NCI-H1105 treated with DMSO at 0.1 percent for 48 hours (cell line): ENCODE measurements at places on chromosomes 3 and 15.

DNA sequence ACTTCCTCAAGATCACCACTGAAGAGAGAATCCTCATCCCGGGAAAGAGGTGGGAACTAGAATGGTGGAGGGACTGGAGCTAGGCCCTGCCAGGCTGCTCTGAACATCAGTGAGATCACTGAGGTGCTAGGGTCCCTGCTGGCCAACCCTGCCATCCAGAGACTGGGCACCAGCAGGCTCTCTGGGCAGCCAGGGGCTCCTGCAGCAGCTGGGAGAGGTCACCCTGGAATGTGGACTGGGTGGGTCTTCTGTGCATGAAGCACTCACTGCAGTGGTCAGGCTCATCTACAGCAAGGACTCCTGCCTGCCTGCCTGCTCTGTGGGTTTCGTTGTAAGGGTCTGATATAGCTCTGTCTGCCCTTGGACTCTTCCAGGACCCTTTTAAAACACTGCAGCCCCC lies 24.9 kb downstream of the ALS2CL start:
- no peak for DNase-seq

GRCh38 chr3:127180859-127181258 lies 12.1 kb upstream of the PRR23E start:
- no peak for DNase-seq

DNA sequence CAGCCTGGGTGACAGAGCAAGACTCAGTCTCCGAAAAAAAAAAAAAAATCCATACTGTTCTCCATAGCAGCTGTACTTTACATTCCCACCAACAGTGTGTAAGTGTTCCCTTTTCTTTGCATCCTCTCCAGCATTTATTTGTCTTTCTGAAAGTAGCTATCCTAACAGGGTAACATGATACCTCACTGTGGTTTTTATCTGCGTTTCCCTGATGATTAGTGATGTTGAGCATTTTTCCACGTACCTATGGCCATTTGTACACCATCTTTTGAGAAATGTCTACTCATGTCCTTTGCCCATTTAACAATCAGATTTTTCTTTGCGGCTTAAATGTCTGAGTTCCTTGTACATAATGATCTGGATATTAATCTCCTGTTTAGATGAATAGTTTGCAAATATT lies 119.3 kb downstream of the RFX7 start:
- DNase-seq: no peak

DNA sequence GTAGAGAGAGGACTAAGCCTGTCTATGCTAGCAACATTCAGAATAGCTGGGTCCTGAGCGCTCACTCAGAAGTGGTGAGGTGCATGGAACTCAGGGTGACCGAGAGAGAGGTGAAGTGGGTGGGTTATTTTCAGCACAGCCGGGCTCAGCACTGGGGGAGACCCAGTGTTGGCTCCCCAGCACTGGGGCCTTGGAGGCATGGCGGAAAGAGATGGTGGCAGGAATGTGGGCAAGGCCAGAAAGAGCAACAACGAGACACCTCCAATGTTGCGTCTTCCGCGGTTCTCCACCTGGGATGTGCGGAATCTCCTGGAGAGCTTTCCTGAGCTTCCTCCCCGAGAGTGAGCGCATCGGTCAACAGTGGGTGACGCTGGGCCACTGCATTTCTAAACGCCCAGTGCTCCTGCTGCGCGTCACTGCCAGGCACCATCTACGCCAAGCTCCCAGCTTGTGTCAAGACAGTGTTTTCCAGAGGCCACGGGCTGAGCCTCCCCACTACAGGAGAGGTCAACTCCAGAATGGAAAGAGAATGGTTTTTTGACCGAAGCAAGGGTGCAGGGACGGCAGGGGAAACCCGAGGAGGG lies 148.4 kb downstream of the ADAMTS17 start:
- no peak for DNase-seq

GRCh38 chr15:79598639-79599038 lies 166.5 kb downstream of the MINAR1 start:
- no peak for DNase-seq
